ENCODE measurements at places on chromosomes 2 and 18.

DNA sequence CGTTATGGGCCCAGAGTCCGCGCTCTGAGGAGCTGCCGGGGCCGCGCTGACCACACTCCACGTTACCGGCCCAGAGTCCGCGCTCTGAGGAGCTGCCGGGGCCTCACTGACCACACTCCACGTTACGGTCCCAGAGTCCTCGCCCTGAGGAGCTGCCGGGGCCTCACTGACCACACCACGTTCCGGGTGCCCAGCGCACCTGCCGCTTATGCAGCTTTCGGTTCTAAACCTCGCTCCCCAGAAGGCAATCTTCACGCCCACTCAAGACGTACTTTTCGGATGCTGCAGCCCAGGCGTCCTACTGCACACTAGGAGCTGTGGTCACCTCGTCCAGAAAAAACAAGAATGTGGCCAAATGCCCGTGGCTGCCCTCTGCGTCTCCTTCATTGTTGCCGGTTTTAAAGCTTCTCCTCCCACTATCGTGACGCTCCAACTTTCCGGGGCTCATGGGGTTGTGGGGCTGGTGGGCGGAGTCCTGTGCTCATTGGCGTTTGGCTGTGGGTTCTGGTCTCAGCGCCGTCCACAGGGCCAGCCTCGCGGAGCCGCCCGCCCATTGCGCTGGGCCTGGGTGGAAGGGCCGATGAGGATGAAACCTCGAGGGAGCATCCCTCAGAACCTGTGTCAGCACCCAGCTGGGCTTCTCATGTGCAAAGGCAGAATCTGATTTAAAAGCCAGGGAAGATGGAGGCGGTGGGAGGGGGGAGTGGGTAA lies 11.9 kb downstream of the KCNG2 start:
- DNase-seq: no peak

DNA sequence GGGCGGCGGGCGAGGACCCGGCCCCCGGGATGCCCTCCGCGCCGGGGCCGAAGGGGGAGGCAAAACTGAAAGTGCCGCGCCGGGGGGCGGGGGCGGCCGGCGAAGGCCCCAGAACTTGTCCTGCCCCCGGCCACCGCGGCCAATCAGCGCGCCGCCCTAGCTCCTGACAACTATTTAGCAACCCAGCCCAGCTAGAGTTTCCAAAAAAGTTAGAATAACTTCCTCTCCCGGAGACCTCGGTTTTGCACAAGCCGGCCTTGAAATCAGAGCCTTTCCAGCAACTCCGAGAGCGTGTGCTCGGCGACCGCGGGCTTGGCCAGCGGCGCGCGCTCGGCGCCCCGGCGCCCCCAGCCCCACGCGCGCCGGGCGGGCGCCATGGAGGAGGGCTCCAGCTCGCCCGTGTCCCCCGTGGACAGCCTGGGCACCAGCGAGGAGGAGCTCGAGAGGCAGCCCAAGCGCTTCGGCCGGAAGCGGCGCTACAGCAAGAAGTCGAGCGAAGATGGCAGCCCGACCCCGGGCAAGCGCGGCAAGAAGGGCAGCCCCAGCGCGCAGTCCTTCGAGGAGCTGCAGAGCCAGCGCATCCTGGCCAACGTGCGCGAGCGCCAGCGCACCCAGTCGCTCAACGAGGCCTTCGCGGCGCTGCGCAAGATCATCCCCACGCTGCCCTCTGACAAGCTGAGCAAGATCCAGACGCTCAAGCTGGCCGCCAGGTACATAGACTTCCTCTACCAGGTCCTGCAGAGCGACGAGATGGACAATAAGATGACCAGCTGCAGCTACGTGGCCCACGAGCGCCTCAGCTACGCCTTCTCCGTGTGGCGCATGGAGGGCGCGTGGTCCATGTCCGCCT lies at the start of gene TWIST2:
Gene TWIST2 (plus strand): TSS at position 245 of the 850 bp plus-strand sequence. CDS start 131 bp downstream, at position 376.
- DNase-seq: no peak

DNA sequence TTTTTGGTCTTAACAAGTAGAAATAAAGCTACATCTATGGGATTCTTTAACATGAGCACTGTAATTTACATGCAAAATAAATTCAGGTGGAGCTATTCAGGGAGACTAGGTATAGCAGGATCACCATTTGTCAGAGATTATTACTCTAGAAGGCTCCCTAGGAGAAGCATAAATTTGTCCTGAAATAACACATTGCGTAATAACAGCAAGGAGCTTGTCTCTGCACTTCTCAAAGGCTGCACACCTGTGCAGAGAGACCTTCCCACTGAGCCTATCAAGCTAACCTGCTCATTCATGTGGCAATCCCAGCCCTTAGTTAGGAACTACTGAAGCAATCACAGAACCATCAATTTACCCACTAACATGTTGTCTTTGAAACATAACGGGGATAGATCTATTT lies 437.4 kb upstream of the MC4R start:
- no peak for DNase-seq

- no peak for DNase-seq
These were observed 121.0 kb upstream of the KYNU start for GRCh38 chr2:142756430-142756829.

- no peak for DNase-seq
These were observed 20.8 kb downstream of the GAREM2 start for GRCh38 chr2:26193578-26194231.

- DNase-seq: no peak
These were observed 116.9 kb downstream of the TPGS2 start for GRCh38 chr18:36711813-36712444.

- DNase-seq: no peak
These were observed 67.3 kb upstream of the SH3RF3 start for GRCh38 chr2:109061736-109062135.

DNA sequence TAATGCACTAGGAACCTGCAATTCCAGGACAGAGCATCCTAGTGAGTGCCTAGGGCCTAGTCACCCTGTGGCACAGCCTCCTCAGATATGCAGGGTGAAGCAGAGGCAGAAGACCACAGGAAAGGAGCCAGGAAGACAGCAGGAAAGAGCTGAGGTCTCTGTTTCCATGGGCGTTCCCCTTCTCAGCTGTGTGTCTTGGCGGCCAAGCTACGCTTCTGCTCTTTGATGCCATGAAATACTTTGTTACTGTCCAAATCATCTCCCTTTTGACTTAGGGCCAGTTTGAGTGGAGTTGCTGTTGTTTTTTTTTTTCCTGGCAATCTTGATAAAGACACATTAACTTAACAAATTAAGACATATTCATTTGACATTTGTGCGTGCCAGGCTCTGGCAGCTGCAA lies 67.3 kb downstream of the APOB start:
- DNase-seq: no peak

- DNase-seq: no peak
These were observed 894 bp downstream of the SMAD7 start for GRCh38 chr18:48949606-48950535.

DNA sequence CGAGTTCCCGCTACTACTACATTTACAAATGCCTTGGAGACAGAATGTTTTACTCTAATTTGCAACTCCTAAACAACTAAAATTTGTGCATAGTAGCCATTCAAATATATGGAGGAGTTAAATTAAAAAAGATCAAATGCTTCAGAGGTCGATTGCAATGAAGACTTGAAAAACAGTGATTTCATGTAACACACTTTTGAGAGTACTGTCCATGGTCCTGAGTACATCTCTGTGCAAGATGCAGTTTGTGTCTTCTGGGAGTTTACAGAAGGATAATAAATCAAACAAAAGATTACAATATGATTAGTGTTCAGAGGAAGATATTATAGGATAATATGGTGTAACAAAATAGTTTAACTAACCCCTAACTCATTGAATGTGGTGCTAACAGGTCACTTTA lies 894.7 kb downstream of the TMEM182 start:
- no peak for DNase-seq

DNA sequence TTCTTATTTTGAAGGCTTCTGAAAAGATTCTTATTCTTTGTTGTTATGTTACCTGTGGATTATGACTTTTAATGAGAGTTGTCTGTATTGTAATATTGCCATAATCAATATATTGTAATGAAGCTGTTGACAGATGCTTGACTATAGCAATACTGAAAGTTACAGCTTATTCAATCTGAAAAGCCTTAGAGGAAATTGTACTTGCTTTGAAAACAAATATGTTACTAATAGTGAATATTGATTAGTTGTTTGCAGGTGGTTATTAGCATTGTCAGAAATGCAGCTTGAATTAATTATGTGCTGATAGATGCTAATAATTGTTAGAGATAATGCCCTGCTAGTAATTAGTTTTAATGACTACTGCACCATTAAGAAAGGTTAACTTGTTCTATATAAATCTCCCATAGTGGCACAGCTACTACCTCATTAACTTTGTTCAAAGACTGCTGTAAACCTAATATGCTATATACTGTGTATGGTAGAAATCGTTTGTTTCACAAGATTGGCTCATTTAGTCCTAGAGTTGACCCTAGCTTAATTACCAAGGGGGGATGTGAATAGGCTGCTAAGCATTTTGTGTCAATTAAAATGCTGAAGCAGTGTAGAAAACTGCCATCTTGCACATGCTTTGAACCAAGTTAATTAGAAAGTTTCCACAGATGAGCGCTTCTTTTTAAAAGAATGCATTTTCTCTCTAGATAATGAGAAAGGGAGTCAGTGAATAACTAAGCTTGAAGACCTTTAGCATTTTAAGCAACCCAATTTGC lies 30.5 kb downstream of the SLC39A10 start:
- no peak for DNase-seq
